ENCODE measurements at places on chromosomes 3 and 15.

GRCh38 chr15:68378595-68378994, 53.4 kb downstream of the ITGA11 start:
- no peak for DNase-seq

GRCh38 chr3:149186721-149187120, 34.9 kb downstream of the CP start:
- no peak for DNase-seq

GRCh38 chr15:67013696-67014095, 51.7 kb upstream of the SMAD3 start:
- DNase-seq = no peak

- no peak for DNase-seq
Measured at GRCh38 chr15:75641603-75642002, 1.6 kb upstream of the IMP3 start.
